ENCODE measurements at places on chromosomes 4 and X.

DNA sequence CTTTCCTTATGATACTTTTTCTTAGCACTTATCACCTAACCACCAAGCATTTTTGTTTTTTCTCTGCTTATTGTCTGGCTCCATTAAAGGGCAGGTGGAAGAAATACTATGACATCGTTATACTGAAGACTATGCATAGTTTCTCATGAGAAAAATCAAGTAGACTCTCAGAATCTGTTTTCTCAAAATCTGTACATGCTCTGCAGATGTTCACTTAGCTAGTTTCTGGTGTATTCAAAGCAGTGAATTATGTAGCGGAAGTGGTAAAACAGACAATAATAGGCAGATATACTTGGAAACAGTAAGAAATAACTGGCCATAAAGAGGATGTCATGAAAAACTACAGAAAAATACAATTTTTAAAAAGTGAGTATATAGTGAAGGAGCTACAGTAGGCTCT, 146.0 kb downstream of the STIM2 start:
- DNase-seq, result no peak

GRCh38 chr4:168835880-168836454, 174.1 kb downstream of the CBR4 start:
- DNase-seq, result no peak

DNA sequence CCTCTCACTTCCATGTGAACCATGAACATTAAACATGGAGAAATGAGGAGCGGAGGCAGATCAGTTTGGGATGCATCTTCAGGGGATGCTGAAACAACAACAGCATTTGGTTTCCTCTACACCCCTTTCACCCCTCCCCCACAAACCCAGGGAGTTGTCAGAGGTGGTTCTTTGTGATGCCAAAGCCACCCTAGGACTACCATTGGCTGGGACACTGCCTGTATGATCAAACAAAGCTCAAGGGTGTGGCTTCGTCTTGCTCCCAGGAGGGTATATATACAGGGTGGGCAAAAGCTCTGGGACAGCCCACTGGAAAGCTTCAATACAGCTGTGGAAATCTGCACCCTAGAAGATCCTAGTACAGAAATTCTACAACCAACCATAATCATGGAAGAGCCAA, at the start of gene SPANXN4:
Gene SPANXN4, plus strand, starts transcription at position 301 of the 400 bp plus-strand sequence. Its CDS starts 87 bp downstream, at position 388.
- no peak for DNase-seq

GRCh38 chr4:13980317-13981310, 353.1 kb upstream of the BOD1L1 start:
- DNase-seq, result no peak

DNA sequence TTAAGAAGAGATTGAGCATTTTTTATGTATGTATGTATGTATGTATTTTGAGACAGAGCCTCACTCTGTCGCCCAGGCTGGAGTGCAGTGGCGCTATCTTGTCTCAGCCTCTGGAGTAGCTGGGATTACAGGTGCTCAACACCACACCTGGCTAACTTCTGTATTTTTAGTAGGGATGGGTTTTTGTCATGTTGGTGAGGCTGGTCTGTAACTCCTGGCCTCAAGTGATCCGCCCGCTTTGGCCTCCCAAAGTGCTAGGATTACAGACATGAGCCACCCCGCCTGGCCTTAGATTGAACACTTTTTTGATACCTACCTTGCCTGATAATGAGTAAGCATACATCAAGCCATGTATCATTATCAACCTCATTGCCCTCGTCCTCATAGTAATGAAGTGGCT, 2.7 kb downstream of the N4BP2 start:
- DNase-seq, result no peak

DNA sequence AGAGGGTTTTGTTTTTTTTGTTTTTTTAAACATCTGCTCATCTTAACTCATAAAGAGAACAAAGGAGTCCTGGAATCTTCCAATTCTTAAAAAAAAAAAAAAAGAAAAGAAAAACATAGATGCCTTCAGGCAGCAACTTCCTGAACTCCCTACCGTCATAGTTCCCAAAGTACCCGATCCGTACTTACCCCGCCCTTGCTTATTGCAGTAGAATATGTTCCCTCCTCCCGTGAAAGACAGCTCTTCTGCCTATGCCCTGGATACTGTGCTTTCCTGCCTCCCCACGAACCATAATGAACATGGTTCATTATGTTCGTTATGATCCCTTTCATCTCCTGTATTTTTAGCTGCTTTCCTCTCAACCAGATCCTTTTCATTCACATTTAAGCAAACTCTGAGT, 40.3 kb downstream of the KLHL5 start:
- no peak for DNase-seq

DNA sequence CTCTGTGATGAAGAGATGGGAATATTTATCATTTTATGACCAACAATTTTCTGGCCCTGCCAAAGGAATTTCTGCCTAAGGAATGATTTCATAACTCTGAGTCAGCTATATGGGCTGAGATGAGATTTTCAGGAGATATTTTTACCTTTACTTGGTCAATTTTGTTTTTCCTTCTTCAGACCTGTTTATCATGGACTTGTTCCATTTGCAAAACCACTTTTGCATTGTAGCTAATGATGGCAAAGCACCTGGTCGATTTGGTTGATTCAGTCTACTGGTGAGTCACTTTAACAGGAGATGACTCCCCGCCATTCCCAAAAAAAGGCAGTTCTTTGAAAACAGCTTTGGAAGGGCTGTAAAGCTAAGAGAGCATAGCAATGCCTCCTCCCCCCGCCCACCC, 53.3 kb downstream of the TEX13A start:
- DNase-seq, result no peak

DNA sequence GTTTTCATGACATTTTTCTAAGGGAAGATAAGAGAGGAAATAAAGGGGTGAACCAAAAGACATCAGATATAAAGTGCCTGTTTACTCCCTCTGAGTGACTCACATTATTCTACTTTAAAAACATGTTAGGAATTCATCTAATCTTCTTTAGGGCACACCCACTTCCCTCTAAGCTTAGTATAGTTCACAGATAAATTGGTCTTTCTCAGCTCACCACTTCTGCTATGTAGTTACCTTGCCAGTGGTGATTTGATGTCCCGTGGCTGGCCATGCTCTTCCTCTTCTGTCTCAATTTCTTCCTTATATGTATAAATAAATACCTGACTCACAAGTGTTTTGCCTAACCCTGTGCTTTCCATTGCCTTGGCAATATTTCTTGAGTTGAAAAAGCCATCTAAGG, 96.8 kb downstream of the PDLIM5 start:
- no peak for DNase-seq

GRCh38 chr4:81482326-81482725, 10.6 kb upstream of the RASGEF1B start:
- DNase-seq, result no peak

DNA sequence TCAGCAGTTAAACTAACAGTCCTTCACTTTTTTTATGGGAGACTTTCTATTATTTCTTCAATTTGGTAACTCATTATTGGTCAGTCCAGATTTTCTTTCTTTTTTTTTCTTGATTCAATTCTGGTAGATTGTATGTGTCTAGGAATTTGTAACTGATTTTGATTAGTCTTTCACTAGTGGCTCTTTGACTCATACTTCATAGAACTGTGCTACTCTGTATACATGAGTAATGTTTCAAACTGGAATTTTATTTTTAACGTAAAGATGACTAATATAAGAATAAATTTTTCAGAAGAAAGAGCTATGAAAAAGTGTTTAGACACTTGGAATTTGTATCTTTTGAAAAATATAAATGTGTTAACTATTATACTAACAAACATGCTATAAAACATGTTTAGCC, 813.0 kb downstream of the TRAM1L1 start:
- DNase-seq, result no peak

DNA sequence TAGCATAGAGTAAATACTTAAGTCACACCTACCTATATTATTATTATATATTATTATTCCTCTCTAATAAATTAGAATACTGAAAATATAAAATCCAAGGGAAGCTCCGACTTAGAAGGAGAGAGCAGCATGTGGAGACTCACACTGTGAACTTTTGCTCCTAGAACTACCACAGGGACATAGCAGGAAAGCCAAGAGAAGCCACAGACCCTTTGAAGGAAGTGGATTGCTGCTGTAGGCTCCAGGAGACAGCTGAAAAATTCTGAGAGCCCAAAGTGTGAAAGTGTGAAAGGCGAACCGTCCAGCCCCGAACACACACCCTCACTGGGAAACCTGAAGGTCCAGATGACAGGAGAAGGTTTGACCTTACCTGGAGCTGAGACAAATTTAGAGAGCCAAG, 177.0 kb downstream of the FAM13A start:
- DNase-seq, result no peak

- DNase-seq, result no peak
These were observed 763.5 kb upstream of the FRG1 start for GRCh38 chr4:189177130-189177529.

DNA sequence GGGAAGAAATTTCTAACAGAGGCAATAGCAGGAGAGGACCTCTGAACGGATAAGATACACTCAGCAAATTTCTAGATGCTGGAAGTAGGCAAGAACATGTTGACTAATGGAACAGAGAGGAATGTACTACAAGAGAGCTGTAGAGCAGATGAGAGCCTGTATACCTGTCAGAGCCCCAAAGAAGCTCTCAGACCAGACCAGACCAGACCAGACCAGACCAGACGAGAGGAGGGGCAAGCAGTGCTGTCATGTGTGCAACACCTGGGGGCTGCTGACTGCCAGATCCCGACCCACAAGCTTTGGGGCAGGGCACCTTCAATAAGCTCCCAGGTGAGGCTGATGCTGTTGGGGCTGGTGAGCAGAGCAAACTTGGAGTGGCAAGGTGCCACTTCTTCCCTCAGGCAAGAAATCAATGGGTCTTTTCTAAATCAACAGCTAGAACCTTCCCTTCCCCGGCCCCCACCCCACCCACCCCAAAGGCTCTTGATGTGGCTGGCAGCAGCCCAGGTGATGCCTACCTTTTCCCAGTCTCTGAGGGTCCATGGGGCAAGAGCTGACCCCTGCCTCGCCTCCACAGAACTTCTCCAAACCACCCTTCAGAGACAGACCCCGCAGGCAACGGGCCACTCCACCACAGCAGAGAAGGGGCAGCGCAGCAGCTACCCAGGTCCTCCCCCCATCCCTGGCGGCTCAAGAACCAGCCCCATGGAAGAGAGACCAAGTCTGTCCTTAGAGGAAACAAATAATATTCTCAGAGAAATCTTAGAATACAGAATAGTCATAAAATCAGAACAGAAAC, 32.7 kb downstream of the MECP2 start:
- DNase-seq, result no peak

GRCh38 chr4:128942607-128943006, 133.1 kb downstream of the JADE1 start:
- no peak for DNase-seq

- no peak for DNase-seq
These were observed 40.6 kb upstream of the MXD4 start for GRCh38 chr4:2302387-2303119.

DNA sequence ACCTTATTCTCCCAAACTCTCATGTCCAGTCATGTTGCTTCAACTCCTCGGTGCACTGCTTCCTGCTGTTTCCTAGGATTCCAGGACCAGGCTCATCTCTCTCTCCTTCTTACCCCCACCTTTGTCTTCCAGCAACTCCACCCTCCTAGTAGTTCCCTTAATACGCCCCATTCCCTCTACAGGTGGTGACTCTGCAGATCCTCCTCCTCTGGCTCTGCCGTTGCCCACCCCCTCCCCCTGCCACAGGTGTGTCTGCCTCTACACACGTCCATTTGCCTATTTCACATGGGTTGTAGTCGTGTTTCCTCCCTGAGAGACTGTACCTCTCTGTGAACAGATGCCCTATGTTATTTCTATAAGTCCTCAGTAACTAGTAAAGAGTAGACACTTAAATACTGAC, 32.4 kb downstream of the CDS1 start:
- no peak for DNase-seq
